ENCODE measurements at places on chromosomes 11 and 22.
A peak's percentile ranks its signal among the peaks of the same experiment; 100 is the strongest.

GRCh38 chr22:20647586-20648305, 126.2 kb upstream of the SERPIND1 start:
- DNase-seq, result no peak

GRCh38 chr11:3632070-3632660, 9.6 kb downstream of the ART5 start:
- DNase-seq, result no peak

GRCh38 chr22:38298312-38299005, 18.8 kb downstream of the CSNK1E start:
- DNase-seq, result peak; percentile 39

DNA sequence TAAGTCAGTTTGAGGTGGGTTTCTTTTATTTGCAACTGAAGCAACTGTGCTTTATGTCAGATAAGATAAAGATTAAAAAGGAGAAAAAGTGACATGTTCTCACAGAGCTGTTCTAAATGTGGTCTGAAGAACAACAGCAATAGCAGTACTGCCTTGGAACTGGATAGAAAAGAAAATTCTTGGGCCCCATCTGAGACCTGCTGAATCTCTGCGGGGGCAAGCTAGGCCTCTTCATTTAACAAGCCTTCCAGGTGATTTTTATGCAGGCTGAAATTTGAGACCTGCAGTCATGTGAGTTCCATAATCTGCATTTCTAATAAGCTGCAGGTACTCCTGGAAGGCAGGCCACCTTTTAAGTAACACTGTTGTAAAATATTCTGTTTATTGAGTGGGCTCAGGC, 91.4 kb upstream of the CTSC start:
- no peak for DNase-seq

- DNase-seq, result no peak
Measured at GRCh38 chr22:38033522-38034277, 23.5 kb upstream of the PICK1 start.

- peak; percentile 49 for DNase-seq
Measured at GRCh38 chr11:12845163-12845562, 164.0 kb upstream of the RASSF10 start.

DNA sequence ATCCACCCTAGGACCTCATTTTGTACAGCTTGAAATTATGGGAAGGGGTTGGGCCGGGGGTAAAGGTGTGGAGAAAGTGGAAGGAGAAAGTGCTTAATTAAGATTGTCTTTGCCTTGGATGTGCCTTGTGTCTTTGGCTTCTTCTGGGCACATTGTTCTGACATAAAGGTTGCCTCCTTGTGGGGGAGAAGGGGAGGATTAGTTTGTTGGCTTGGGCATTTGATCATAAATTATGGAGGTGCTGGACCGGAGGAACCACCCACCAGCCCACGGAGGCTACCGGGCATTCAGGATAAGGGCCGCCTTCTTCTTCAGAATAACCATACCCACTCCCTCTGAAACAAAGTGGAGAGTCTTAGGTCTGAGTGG, 1.3 kb downstream of the PAFAH1B2 start:
- DNase-seq, result peak; percentile 56

- DNase-seq, result no peak
Measured at GRCh38 chr22:41952713-41953112, 763 bp downstream of the SMIM45 start.

GRCh38 chr11:65077451-65077850, 6.4 kb downstream of the CDCA5 start:
- no peak for DNase-seq

DNA sequence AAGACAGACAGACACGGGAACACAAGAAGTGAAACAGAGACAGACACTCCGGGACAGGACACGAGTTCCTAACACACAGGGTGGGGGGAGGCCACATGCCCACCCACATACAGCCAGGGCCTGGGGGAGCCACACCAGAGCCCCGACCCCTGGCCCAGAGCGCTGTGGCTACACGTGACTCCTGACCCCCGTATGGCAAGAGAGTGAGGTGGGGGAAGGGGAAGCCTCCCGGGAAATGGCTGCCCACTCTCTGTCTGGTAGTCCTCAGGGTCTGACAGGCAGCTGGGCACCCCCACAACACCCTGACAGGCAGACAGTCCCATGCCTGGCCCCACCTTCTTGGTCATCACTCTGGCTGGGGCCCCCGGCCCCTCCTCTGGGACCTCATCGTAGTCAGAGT, 38.6 kb upstream of the PDE2A start:
- no peak for DNase-seq

DNA sequence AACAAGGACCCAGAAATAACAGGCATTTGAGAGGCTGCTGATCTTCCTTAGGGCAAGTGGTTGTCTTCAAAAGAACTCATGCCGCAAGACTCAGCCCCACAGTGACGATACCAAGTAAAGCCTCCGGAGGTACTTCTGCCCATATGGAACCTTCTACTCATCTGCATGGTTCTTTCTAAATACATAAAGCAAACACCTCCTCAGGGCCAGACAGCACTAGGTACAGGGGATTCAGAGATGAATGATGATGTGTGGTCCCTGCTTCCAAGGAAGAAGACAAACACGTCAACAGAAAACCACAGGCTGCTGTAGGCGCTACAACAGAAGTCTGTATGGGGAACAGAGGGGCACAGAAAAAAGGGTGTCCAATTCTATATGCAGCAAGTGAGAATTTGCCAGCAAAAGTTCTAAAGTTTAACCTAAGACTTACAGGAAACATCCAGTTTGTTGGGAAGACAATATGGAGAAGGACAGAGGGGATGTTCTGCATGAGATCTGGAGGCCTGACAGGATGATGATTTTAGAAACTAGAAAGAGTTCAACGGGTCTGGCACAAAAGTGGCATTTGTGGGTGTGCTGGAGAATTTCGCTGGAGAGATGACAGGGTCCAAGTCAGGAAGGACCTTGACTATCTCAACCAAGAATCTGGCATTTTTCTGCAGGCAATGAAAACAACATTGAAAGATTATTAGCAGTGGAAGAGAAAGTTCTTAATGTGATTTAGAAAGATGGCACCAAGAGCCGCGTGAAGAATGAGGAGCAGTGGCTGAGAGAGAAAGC, 23.7 kb downstream of the JAML start:
- DNase-seq, result no peak

GRCh38 chr22:28950617-28951411, 67.4 kb downstream of the ZNRF3 start:
- no peak for DNase-seq
